Metanephros (tissue), 2 donors: ENCODE measurements at places on chromosomes 6 and 20. TPM values are rescaled to one million over a fixed set of nuclear protein-coding genes. Genes with fewer than 3 reads are reported as not detected.

The NOTCH4 gene
- total RNA-seq, result 22.2 TPM

The SYNJ2 gene
- 12.3 TPM for total RNA-seq

The ESR1 gene
- total RNA-seq, result 3.5 TPM

The MMUT gene
- total RNA-seq, result 27.7 TPM

The VIP gene
- 0.23 TPM for total RNA-seq

The ZNF341 gene
- total RNA-seq, result 3.1 TPM

The SLC22A16 gene
- total RNA-seq, result 1.2 TPM

The BTN2A1 gene
- total RNA-seq, result 22.5 TPM

The ENPP4 gene
- 16.8 TPM for total RNA-seq

The MRAP2 gene
- 4.7 TPM for total RNA-seq

The DUSP15 gene
- total RNA-seq, result 18.0 TPM

The PPIL1 gene
- total RNA-seq, result 29.0 TPM

The TFEB gene
- total RNA-seq, result 18.3 TPM

The OR14J1 gene
- not detected for total RNA-seq

The RIMS1 gene
- total RNA-seq, result 3.2 TPM

The TINAG gene
- total RNA-seq, result 17.2 TPM

The FOXQ1 gene
- 7.4 TPM for total RNA-seq

The SLC35D3 gene
- 0.12 TPM for total RNA-seq

The PTCRA gene
- 0.82 TPM for total RNA-seq

The BTN1A1 gene
- total RNA-seq, result not detected

The FILIP1 gene
- total RNA-seq, result 7.6 TPM

The SNX21 gene
- total RNA-seq, result 41.5 TPM

The PACSIN1 gene
- total RNA-seq, result 0.29 TPM

The BCAS1 gene
- 3.3 TPM for total RNA-seq

The HDGFL1 gene
- not detected for total RNA-seq
